ENCODE measurements at places on chromosomes 2 and 18. TPM values are rescaled to one million over a fixed set of nuclear protein-coding genes. Genes with fewer than 3 reads are reported as not detected.

DNA sequence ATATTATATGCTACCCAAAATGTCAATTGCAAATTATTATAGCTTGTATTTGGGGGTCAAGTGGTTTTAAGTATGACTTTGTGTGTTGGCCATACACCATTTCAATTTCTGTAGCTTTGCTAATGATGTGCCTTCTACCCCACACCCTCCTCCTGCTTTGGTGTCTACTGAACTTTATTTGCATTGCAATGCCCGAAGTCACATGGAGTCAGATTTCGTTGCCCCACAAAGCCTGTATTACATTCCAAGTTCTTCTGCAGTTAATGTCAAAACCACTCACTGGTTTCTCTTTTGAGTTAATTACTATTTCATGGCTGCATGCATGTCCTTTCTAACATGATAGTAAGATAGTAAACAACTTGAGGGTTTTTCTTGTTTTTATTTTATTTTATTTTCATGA lies 528.9 kb downstream of the RIT2 start:
- H3K27me3 ChIP-seq = no peaks in the 10 kb centered on the region
- H3K36me3 ChIP-seq = no peaks in the 10 kb centered on the region
- H3K27ac ChIP-seq = no peak overlapping the region
- no peaks in the 10 kb centered on the region for H3K4me1 ChIP-seq
- no peak for DNase-seq

- DNase-seq = no peak
- H3K4me3 ChIP-seq = no peak overlapping the region
- H3K36me3 ChIP-seq = no peaks in the 10 kb centered on the region
- H3K27ac ChIP-seq = no peak overlapping the region
These were observed 49.9 kb upstream of the TMEM18 start for GRCh38 chr2:727071-727470.

DNA sequence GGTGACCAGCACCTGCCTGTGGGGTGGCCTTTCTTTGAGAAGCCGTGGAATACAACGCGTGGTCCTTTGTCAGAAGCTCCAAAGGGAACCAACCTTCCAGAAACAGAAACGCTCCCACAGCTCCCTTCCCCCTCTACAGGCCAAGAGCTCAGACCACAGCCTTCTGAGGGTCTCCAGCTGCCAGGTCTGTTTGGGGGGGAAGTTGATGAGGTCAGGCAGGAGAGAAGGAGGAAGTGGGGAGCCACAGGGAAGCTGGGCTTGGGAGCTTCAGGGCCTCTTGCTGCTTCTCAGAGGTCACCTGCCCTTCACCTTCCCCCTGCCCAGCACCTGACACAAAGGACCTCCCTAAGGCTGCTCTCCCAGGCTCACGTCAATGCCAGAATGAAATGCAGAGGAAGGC lies 287.7 kb upstream of the ID2 start:
- no peak for DNase-seq
- H3K27ac ChIP-seq = no peak overlapping the region
- H3K36me3 ChIP-seq = no peaks in the 10 kb centered on the region
- H3K4me1 ChIP-seq = no peaks in the 10 kb centered on the region
- H3K27me3 ChIP-seq = no peaks in the 10 kb centered on the region

DNA sequence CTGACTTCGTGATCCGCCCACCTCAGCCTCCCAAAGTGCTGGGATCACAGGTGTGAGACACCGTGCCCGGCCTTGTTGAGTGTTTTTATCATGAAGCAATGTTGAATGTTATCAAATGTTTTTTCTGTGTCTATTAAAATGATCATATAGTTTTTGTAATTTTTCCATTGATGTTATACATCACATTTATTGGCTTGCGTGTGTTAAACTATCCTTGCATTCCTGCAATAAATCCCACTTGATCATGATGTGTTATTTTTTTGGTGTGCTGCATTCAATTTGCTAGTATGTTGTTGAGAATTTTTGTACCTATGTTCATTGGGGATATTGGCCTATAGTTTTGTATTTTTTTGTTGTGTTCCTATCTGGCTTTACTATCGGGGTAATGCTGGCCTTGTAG lies 113.1 kb upstream of the PARD3B start:
- H3K4me3 ChIP-seq = no peak overlapping the region
- H3K36me3 ChIP-seq = no peaks in the 10 kb centered on the region
- H3K4me1 ChIP-seq = no peaks in the 10 kb centered on the region
- no peak overlapping the region for H3K27ac ChIP-seq
- no peak for DNase-seq

GRCh38 chr2:239361311-239361642 lies 39.5 kb downstream of the HDAC4 start:
- H3K27me3 ChIP-seq = no peaks in the 10 kb centered on the region
- no peak for DNase-seq
- no peaks in the 10 kb centered on the region for H3K36me3 ChIP-seq
- H3K4me1 ChIP-seq = no peaks in the 10 kb centered on the region
- H3K4me3 ChIP-seq = no peak overlapping the region

DNA sequence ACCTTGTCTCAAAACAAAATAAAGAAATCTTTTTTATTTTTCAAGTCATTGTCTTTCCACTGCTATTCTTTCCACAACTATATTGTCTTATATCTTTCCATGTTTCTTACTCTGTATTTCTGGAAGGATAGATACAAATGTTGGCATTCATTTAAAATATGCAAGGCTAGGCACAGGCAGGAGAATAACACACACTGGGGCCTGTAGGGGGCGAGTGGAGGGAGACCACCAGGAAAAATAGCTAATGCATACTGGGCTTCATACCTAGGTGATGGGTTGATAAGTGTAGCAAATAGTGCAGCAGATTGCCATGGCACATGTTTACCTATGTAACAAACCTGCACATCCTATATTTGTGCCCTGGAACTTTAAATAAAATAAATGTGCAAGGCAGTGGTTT lies 9.6 kb downstream of the MRPL30 start:
- H3K36me3 ChIP-seq = peaks cover 43% of the 10 kb centered on the region
- no peak overlapping the region for H3K4me3 ChIP-seq
- no peaks in the 10 kb centered on the region for H3K4me1 ChIP-seq
- no peaks in the 10 kb centered on the region for H3K27me3 ChIP-seq
- DNase-seq = no peak
- H3K27ac ChIP-seq = no peak overlapping the region

GRCh38 chr18:27666016-27666415 lies 480.9 kb upstream of the CHST9 start:
- no peaks in the 10 kb centered on the region for H3K36me3 ChIP-seq
- no peak for DNase-seq
- H3K27me3 ChIP-seq = no peaks in the 10 kb centered on the region
- H3K4me3 ChIP-seq = no peak overlapping the region
- H3K27ac ChIP-seq = peak overlapping the region; percentile 72

- peaks cover 19% of the 10 kb centered on the region for H3K4me1 ChIP-seq
- DNase-seq = no peak
- H3K27me3 ChIP-seq = no peaks in the 10 kb centered on the region
- no peak overlapping the region for H3K4me3 ChIP-seq
- no peak overlapping the region for H3K27ac ChIP-seq
These were observed 31.4 kb downstream of the C18orf54 start for GRCh38 chr18:54389143-54389505.

- no peak overlapping the region for H3K4me3 ChIP-seq
- H3K36me3 ChIP-seq = no peaks in the 10 kb centered on the region
- H3K4me1 ChIP-seq = no peaks in the 10 kb centered on the region
- no peak for DNase-seq
These were observed 45.2 kb upstream of the RAB6C start for GRCh38 chr2:129934044-129934822.

DNA sequence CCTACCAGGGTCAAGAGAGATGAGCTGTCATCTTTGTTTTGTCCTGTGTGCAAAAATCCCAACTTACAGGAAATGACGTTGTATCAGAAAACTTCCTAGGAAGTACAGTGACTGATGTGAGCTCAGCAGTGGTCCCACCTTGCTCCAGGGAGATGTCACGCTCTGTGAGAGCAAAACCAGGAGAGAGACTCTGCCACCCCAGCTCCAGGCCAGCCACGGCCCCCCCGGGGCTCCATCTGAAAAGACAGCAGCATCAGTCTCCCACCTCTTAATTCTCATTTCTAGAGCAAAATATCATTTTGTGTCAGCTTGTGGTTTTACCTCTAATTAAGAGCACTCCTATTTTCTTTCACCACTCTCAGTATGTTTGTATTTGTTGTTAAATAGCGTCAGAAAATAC lies 57.5 kb downstream of the MYL12B start:
- H3K4me1 ChIP-seq = peaks cover 18% of the 10 kb centered on the region
- H3K27ac ChIP-seq = no peak overlapping the region
- H3K27me3 ChIP-seq = peaks cover 2% of the 10 kb centered on the region
- no peak overlapping the region for H3K4me3 ChIP-seq
- no peaks in the 10 kb centered on the region for H3K36me3 ChIP-seq

GRCh38 chr2:174797781-174798276 lies 33.6 kb upstream of the CHRNA1 start:
- H3K27ac ChIP-seq = no peak overlapping the region
- no peaks in the 10 kb centered on the region for H3K27me3 ChIP-seq
- DNase-seq = no peak
- no peaks in the 10 kb centered on the region for H3K4me1 ChIP-seq

Gene TUBA4B
- not detected for total RNA-seq

Gene LRRC30
- not detected for total RNA-seq

Gene RRM2
- total RNA-seq = 24.8 TPM

Gene PARD3B
- total RNA-seq = not detected

Gene TWIST2
- total RNA-seq = not detected

Gene FSIP2
- total RNA-seq = not detected

Gene MCM6
- total RNA-seq = 48.3 TPM

Gene TBR1
- total RNA-seq = 0.15 TPM

Gene HOXD13
- not detected for total RNA-seq
